ENCODE measurements at places on chromosomes 3 and 15.

DNA sequence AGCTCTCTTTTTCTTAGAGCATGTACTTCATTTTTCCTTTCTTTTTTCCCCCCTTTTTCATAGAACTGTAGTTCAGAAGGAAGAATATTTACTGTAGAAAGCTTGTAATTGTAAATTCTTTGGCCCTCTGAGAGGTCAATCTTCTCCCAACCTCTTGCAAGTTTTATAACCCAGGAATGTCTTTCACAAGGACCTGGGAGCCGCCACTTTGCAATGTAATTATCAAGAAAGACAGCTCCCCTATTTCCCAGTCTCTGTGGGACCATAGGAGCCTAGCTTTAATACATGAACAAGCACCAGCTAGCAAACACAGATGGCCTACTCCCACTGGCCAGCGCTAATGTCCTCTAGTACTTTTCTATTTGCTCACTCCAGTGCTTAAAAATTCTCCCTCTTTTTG is 51.4 kb downstream of the NFKBIZ start:
- DNase-seq, result no peak

DNA sequence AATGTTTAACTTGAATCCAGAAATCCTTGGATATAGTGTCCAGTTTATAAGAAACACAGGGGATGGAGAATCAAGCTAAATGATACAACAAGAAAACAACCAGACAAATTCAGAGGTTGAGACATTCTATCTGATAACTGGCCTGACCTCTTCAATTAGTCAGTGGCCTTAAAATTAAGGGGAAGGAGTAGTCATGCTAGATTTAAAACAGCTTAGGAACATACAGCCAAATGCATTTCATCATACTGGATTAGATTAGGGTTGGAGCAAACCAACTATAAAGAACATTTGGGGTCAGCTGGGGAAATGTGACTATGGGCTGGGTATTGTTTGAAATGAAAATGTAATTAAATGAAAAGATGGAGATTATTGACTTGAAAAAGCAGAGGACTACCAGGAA is 53.3 kb downstream of the PPARG start:
- no peak for DNase-seq

- no peak for DNase-seq
Observed at GRCh38 chr3:159130108-159130507, 328.3 kb downstream of the MFSD1 start.

- peak; percentile 98 for DNase-seq
Observed at GRCh38 chr3:180036671-180037455, at the start of gene PEX5L. Gene PEX5L, minus strand, starts transcription at chr3:180036937. Its CDS starts 338 bp downstream, at chr3:180036599.

- DNase-seq, result no peak
Observed at GRCh38 chr3:30518181-30518864, 88.1 kb upstream of the TGFBR2 start.

GRCh38 chr3:25471081-25471768 is 43.2 kb downstream of the RARB start:
- no peak for DNase-seq

DNA sequence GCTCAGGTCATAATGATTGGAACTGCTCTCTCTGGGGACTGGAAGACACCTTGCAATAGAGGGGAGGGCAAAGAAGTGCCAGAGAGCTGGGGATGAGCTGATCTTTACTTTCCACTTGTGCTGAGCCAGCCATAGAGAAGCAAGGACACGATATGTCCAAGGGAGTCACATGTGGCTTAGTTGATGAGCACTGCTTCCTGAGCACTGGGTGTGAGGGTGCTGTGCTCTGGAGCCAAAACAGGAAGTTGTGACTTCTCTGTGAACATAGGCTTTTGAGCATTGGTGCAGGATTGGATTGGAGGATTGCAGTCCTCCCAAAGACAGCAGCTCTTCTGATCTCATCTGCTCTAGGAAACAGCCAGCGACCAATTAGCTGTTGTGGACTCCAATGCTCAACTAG is 6.7 kb downstream of the PARP14 start:
- DNase-seq, result no peak

- no peak for DNase-seq
Observed at GRCh38 chr15:93895976-93896770, 335.2 kb upstream of the MCTP2 start.

DNA sequence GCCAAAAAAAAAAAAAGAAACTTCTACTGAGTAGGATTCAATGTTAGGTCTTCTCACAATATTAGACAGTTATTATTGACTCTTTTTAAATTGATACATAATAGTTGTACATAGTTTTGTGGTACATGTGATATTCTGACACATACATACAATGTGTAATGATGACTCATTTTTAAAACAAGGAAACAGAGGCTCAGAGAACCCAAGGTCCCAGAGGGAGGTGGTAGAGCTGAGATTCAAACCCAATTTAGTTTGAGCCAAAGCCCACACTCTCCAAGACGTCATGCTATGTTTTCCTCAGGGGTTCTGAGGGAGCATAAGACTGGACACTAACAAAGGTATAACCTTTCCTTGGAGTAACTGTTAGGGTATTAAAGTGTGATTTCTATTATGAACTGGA is 40.6 kb downstream of the MYO5C start:
- DNase-seq, result no peak

- DNase-seq, result no peak
Observed at GRCh38 chr3:155790272-155790925, 15.7 kb downstream of the C3orf33 start.

GRCh38 chr15:39885099-39885777 is 34.8 kb downstream of the GPR176 start:
- DNase-seq, result no peak

DNA sequence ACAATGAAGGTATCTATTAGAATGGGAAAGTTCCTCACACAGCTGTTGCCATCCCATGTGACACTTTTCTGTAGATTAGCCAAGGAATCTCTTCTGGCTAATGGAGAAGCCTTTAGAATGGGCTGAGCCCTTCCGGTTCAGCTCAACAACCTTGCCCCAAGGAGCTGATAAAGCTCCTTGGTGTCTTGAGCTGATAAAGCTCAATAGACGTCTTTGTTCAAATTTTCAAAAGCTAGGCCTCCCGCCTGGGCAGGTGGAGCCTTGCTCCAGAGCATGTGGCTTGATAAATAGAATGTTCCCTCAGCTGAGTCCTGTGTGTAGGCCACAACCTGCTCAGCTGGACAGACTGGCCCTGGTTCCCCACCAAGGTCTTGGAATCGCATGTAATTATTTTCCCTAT is 7.2 kb upstream of the BNIP2 start:
- no peak for DNase-seq

GRCh38 chr3:62999158-62999557 is 123.9 kb upstream of the CADPS start:
- no peak for DNase-seq

- no peak for DNase-seq
Observed at GRCh38 chr15:40414816-40415215, 9.2 kb downstream of the IVD start.

DNA sequence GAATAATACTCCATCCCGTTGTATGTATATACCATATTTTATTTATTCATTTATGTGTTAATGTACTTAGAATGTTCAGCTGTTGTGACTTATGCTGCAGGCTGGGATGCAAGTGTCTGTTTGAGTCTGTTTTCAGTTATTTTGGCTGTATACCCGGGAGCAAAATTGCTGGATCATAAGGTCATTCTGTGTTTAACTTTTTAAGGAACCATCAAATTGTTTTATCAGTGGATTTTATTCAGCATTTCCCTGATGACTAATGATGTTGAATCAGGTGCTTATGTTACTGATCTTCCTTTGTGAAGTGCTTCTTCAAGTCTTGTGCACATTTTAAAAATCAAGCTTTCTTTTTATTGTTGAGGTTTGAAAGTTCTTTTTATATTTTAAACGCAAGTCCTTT is 118.1 kb downstream of the SLC25A26 start:
- no peak for DNase-seq

GRCh38 chr15:77642793-77643430 is 10.2 kb upstream of the LINGO1 start:
- no peak for DNase-seq

DNA sequence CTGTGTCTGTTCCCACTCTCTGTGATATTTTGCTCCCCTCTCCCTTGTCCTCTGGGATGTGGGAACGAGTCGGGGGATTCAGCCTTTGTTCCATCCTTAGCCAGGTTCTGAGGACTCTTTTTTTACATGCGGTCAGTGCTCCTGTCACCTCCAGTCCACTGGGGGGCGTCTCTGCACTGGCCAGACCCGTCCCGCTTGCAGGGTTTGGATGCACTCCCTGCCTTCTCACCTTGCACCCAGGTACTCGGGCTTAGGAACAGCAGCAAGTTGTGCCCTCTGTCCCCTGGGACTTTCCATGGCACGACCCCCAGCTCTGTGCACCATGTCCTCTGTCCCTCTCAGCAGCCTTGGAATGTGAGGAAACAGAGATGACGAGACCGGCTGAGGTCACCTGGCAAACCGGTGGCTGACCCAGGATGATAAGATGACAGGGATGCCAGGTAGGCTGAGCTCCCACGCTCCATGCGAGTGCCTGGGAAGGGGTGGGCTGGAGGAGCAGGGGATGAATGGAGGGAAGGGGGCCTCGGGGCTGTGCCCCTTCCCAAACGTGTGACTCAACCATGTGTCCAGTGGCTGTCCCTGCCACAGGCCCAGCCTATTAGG is 27.3 kb upstream of the FGD5 start:
- DNase-seq, result peak; percentile 85

- DNase-seq, result no peak
Observed at GRCh38 chr3:169390271-169390670, 273.2 kb downstream of the MECOM start.

- no peak for DNase-seq
Observed at GRCh38 chr3:33132019-33132360, 18.2 kb downstream of the CRTAP start.

GRCh38 chr3:11583638-11584046 is 60.1 kb downstream of the VGLL4 start:
- no peak for DNase-seq

- DNase-seq, result no peak
Observed at GRCh38 chr3:178246004-178246403, 290.2 kb upstream of the KCNMB2 start.

DNA sequence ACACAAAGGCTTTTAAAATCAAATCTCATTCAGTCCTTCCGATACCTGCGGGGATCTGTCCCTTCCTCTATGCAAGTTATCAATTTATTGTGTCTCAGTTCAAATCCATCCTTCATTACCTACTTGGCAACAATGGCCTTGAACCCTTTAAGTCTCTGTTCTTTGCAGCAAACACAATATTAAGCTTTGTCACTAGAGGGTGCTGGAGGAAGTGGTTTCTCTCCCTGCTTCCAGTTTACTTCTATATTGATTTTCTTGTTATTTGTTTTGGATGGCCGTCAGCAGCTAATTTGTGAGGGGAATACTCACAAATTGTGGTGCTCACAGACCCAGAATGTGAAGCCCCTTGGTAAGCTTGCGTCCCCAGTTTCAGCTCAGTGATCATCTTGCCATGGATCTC is 278.3 kb downstream of the FGF12 start:
- no peak for DNase-seq

DNA sequence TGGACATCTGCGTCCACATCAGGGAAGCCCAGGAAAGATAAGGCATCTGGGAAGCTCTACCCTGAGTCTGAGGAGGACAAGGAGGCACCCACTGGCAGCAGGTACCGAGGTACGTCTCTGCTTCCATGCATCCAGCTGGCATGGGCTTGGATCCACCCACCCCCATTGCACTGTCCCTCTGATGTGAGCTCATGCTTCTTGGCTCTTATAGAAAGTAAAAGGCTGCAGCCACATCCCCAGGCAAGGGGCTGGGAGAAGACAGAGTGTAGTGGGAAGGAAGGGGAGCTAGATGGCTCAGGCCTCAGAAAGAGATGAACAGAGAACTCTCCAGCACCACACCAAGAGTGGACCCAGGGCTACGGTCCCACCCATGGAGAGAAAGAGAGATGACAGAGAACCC is 18.2 kb downstream of the PTH1R start:
- DNase-seq, result no peak

GRCh38 chr15:42203891-42204290 is 4.2 kb downstream of the VPS39 start:
- DNase-seq, result no peak

DNA sequence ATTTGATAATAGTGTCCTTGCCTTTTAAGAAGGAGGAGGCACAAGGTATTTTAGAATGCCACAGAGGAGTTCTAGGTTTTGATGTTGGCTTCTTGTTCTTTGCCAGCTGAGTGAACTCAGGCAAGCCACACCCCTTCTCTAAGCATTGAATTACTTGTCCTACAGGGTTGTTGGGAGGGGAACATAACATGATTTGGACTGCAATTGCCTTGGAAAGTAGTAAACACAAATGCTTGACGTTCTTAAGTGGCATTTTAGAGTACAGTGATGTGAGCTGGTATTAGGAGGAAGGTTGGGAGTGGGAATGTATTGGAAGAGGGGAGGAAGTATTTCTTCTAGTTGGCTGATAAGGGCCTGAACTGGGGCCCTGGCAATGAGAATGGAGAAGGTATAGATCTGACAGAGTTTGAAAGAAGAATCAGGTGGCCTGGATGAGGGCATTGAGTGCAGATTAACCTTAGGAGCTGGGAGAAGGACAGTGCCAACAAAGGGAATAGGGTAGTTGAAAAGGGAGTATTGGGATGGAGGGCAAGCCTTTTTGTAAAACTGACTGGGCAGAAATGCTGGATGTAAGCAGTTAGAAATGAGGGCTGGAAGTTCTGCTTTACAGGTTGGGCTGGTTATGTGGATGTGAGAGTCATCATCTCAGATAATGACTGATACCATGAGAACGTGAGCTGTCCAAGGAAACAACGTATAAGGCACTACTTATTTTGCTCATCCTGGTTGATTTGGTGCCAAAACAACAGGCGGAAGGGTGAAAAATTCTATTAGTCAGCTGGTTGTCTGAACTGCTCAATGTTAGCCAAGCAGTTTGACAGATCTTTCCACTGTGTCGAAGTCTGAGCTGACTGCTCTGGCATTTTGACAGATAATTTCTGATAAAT is 16.7 kb downstream of the KAT2B start:
- no peak for DNase-seq

- no peak for DNase-seq
Observed at GRCh38 chr3:13841141-13841540, 38.7 kb downstream of the WNT7A start.

GRCh38 chr3:74824366-74824765 is 209.9 kb upstream of the CNTN3 start:
- DNase-seq, result no peak

DNA sequence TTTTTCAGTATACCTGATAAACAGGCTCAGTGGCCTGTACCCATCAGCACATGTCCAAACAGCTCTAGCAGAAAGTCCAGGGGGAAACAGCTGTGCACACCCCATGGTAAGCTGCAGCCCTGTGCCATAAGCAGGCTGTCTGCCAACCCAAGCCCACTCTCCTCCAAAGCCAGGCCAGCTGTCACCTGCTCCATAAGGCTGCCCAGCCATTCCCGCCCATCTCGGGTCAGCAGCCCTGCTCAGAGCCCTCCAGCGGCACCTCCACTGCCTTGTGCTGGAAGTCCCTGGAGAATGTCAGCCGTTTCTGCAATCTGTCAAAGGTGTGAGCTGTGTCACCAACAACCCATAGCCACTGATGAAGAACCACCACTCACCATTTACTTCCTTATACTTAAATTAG is 82.0 kb downstream of the NTRK3 start:
- no peak for DNase-seq

- no peak for DNase-seq
Observed at GRCh38 chr3:141941093-141941492, 64.7 kb downstream of the ATP1B3 start.
